ENCODE measurements at places on chromosomes 11 and 22.
A peak's percentile ranks its signal among the peaks of the same experiment; 100 is the strongest.

DNA sequence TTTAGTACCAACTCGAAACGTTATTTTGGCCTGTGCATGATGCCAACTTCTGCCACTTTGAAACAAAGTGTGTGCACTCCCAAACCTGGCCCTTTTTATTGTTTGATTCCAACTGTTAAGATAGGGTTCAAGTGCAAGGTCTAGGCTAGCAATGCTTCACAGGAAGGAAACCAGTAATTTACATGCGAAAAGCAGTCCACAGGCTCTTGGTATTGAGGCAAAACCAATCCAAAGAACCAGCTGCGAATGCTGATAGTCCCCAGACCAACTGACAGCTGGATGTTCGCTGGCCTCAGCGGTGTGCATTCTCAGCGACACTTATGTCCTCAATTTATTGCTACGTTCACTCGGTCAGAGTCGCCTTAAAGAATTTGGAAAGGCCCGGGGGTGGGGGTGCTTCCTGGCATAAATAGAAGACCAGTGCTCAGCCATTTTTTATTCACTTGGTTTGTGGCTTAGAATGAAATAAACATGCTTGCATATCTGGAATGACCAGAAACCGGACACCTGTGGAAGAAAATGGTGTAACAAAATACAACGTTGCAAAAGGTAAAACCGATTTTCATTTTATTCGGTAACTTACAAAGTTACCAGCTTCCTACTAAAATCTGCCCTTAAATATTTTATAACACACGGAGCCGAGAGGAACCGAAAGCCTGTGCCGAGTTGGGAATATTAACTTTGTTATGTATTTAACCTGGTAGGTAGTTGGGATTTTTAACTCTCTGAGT, 1.6 kb downstream of the CPT1A start:
- DNase-seq: peak; percentile 55

DNA sequence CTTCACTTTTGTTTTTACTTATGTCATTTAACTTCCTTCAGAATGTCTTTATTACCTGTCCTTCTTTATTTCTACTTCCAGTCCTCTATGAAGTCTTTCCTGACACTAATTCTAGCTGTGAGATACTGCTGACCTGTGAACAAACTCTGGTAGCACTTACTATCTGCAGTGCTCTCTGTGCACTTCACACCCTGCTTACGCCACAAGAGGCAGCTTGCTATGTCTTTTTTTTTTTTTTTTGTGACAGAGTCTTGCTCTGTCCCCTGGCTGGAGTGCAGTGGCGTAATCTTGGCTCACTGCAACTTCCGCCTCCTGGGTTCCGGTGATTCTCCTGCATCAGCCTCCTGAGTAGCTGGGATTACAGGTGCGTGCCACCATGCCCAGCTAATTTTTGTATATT, 10.7 kb downstream of the STIM1 start:
- DNase-seq: peak; percentile 40

GRCh38 chr11:17752144-17752543, 17.6 kb downstream of the KCNC1 start:
- DNase-seq: no peak

DNA sequence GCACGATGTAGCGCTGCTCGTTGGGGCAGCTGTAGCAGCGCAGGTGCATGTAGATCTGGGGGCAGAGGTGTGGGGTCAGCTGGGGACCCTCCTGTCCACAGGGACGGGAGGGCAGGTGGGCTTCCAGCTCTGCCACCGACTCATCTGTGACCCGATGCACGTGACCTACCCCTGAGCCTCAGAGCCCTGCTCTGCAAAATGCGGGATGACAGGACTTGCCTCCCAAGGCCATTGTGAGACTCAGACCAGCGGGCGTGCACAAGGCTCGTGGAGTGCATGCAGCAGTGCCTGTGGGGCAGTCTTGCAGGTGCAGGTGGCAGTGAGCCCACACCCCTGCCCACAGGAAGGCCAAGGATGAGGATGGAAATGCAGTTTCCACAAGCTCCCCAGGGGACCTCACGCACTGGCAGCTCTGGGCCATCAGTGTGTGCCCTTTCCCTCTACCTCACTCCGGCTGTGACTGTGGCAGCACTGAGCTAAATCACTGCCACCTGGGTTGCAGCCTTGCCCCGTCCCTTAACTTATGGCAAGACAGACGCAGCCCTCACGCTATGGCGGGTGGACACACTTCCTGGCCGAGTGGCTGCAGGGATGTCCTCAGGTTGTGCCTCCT, 26.7 kb downstream of the TMEM184B start:
- DNase-seq: no peak

DNA sequence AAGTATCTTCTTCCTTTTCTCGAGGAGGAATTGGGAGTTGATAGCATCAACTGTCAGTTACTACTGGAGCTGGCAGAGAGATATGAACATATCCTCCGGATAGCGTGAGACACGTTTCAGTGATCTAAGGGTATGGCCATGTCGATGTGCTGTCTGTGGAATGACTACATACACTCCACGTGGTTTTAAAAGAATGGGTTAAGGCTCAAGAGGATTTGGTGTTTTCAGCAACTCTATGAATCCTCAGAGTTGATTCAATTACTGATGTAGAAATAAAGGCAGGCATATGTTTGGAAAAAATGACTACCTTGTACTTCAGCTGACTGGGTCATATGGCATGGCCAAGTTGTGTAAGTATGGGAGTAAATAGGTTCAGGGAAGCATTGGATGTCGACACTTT, 22.9 kb downstream of the MMP13 start:
- no peak for DNase-seq

DNA sequence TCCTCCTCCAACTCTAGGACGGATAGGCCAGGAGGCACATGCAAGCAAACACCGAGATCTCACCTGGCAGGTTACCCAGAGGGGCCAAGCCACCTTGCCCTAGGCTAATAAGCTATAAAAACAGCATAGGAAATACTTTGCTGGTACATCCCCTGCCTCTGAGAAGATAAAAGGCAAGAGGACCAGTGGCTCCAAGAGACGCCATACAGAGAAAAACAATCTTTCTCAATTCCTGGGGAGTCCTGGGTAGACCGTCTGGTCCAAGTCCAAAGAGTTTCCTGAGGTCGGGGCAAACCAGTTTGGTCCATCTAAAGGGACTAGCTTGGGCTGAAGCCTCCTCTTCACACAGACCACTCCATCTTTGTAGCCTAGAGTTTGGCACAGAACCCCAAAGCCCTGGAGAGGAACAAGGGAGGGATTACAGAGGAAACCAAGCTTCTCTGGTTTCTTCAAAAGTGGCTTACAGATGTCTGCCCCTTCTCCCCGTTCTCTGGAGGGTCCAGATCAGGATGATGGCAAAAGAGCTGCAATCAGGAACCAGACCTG, 40.4 kb downstream of the NUMA1 start:
- no peak for DNase-seq

DNA sequence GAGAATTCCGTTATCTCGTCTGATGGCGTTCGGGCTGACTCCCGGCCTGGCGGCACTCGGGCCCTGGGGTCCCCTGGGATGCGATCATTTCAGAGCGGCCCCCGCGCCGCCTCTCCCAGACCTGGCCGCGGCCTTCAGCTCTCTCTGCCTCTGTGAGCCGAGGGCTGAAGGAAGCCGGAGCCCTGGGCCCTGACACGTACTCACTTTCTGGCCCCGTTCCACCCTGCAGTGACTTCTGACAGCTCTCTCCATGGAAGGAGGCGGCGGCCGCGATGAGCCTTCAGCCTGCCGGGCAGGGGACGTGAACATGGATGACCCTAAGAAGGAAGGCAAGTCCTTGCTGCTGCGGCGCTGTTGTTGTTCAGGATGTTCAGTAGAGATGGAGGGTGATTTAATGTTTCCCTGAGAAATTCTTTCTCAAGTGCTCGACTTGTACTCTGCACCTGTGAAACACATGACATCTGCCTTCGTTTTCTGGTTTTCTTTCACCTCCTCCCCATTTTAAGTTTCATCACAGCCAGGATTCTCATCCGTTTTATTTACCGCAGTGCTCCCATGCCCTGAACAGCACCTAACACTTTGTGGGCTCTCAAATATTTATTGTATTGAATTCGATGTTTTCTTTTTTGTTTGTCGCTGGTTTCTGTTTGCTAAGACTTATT, 612 bp downstream of the GTSE1 start:
- no peak for DNase-seq

DNA sequence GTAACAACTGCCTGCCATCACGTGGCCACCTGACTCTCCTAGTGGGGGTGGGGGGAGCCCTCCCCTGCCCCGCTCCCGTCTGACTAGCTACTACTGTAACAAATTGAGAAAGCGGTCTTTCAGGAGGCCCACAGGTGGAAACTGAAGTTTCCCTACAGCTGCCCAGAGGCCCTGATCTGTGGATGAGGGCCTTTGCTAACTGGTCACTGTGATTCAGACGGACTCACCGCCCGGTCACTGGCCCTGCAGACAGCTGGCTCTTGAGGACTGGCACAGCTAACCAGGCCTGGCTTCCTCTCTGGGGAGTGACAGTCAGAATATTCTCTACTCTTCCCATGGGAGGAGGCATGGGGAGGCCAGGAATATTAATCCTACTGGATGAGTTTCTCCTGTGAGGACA, 116.8 kb downstream of the ARHGAP8 start:
- DNase-seq: no peak

GRCh38 chr11:47478651-47479329, 29.9 kb upstream of the RAPSN start:
- no peak for DNase-seq

DNA sequence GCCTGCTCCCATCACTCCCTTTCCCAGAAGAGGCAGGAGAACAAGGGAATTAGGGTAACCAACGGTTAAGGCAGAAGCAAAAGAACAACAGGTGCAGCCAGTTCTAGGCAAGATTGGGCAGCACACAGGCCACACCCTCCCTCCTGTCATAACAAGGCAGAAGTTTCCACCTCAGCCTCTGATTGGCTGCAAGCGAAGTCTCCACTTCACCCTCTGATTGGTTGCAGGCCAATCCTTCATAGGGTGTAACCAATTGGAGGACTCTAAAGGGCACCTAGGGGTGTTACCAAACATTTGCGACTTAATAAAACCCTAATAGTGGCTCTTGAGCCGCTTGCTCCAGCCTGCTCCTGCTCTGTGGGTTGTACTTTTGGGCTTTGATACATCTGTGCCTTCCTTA, 153.8 kb downstream of the CACNA1I start:
- no peak for DNase-seq

- DNase-seq: no peak
Observed at GRCh38 chr22:45931042-45931441, 45.9 kb downstream of the WNT7B start.

DNA sequence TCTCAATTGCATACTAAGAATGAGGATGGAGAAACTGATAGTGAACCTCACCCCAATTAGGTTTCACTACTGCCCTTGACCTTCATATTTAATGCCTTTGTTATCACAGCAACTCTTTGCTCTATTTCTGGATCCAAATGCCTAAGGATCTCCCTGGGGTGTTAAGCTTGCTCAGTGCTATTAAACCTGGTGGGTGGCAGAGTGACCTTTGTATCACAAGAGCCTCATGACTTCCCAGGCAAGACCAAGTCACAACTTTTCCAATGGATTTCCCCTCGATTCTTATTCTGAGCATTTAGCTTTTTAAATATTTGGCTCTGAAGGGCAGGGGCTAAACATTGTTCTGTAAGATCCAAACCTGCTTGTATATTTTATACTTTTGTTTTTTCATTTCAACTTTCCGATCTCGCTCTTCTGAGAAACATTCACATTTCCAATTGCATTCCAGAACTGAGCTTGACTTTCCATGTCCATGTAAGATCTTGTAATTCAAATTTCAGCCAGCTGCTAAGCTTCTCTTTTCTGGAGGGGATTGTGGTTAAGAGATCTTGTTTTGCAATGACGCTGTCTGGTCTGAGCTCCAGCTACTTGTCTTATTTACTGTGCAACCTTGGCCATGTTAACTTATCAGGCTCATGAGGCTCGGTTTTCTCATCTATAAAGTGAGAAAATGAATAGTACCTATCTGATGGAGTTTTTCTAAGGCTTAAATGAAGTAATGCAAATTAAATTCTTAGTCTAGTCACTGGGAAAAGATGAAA, 6.4 kb upstream of the EHF start:
- DNase-seq: no peak

DNA sequence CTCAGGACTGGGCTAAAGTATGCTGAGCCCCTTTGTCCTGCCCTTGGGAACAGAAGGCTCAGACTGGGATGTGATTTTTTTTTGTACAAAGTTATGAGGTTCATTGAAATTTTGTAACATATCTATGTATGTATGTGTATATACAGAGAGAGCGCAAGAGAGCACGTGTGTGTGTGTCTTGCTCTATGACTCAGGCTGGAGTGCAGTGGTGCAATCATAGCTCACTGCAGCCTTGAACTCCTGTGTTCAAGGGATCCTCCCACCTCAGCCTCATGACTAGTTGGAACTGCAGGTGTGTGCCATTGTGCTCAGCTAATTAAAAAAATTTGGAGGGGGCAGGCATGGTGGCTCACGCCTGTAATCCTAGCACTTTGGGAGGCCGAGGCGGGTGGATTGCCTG, 5.7 kb downstream of the TMEM25 start:
- DNase-seq: no peak

- no peak for DNase-seq
Observed at GRCh38 chr11:20457934-20458680, 70.6 kb downstream of the PRMT3 start.

GRCh38 chr11:12454782-12455181, 77.4 kb downstream of the PARVA start:
- peak; percentile 22 for DNase-seq

DNA sequence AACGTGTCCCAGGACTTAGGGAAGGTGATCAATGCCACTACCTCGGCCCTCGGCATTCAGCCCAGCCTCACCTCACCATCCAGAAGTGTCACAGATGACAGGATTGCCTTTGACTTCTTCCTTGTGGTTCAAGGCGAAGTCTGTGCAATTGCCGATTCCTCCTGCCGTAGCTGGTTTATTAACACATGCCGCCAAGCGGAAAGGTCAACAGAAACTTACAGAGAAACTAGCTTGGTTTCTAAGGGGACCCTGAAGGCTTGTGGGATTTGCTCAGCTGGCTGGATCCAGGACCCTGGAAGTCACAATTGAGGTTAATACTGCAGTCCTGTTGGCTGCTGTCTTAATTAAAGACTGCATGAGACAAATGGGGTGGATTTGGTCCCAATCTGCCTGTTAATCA, 65.6 kb downstream of the SHANK2 start:
- no peak for DNase-seq

DNA sequence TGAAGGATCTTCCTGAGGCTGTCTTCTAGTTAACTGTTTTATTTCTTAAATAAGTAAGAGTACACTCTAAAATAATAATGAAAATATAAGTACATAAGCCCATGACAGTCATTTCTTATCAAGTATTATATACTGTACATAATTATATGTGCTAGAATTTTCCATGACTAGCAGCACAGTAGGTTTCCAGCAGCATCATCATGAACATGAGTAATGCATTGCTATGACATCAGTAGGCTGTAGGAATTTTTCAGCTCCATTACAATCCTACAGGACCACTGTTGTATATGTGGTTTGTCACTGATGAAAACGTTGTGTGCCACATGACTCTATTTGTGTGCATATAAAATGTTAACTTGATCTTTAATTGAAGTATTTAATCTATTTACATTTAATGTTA, 22.0 kb downstream of the ZNF202 start:
- peak; percentile 19 for DNase-seq

DNA sequence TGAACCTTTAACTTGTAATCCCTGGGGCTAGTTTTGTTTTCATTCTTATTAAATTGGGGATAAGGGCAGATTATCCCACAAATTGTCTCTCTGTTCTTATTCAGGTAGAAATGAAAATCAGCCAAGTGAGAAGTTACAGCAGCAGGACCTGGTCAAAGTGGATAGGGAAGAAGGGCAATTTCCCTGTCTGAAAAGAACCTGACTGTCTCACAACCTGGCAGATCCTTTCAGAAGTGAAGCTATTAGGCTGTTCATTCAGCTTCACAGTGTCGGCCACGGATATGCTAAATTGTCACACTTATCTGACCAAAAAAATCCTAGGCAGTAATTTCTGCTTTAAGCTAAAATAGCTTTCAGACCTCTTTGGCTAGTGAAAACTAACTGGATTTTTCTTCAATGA, 712.6 kb upstream of the ANO5 start:
- DNase-seq: no peak

Data from kidney capillary endothelial cell (primary cell).